ENCODE measurements at places on chromosomes 3 and 15. TPM values are rescaled to one million over a fixed set of nuclear protein-coding genes. Genes with fewer than 3 reads are reported as not detected.

The ALDH1L1 gene
- total RNA-seq: not detected

The RARB gene
- not detected for total RNA-seq

The UPK1B gene
- total RNA-seq: 0.10 TPM

The MORC1 gene
- total RNA-seq: 0.84 TPM

The SNURF gene
- 25.6 TPM for total RNA-seq

The C3orf52 gene
- 1.3 TPM for total RNA-seq
